ENCODE measurements at places on chromosomes 11 and 22.
A peak's percentile ranks its signal among the peaks of the same experiment; 100 is the strongest.

- no peak for DNase-seq
Measured at GRCh38 chr11:48002561-48002960, 22.2 kb downstream of the PTPRJ start.

- DNase-seq, result no peak
Measured at GRCh38 chr11:28539239-28540030, 431.2 kb downstream of the METTL15 start.

DNA sequence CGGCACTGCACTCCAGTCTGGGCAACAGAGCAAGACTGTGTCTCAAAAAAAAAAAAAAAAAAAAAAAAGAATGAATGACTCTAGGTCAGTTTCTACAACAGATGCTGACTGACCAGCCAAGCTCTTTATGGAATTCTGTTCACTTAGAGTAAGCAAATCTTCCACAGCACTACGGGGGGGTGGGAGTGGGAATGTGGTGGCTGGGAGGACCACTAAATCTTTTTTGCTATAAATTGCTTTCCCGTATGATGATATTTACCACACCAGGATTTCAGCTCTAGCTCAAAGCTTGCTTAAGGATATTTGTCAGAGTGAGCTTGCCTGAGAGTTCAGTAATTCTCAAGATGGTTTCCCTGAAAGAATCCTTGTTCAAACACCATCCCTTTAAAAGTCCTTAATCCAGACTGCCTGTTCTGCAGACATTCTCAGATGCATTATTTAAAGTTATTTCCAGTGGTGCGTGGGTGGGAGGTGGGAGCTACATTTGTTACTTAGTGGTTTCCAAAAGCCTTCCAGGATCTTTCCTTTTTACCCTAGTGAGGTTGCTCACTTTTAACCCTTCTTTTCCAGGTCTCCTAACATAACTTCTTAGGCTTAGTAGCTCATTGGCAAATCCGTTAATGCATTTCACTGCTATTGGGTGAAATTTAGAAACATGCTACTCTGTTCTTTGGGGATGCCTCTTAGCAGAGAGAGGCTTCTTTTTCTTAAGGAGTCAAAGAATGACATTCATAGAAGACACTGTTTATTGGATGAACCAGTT is 65.9 kb downstream of the UBASH3B start:
- no peak for DNase-seq

- DNase-seq, result peak; percentile 91
Measured at GRCh38 chr11:67265633-67266448, 432 bp upstream of the GRK2 start.

DNA sequence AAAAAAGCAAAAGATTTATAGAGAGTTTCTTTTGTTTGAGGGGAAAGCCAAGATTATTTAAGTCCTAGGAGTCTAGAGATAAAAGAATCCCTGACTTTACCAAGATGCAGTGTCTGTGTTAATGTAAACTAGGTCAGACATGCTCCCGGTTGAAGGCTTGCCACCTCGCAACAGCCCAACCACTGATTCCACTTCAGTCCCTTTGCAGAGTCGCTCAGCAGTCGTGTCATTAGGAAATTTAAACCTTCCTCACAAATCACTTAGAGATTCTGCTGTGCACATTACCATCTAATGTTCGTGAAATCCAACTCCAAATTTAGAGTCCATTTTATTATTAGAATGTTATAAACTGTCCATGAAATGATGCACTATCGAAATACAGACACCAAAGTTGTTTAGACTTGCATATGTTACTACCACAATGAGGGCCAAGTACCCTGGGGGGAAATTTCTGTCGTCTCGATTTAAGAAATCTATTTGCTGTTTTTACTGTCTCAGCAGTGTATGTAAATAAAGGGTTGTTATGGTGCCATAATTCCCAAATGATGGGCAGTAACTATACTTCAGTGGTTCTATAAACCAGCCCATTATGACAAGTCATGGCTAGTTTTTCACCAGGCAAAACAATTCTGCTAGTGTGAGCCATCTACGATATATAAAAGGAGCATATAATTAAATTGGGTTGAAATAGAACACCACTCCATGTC is 101.4 kb upstream of the MTNR1B start:
- no peak for DNase-seq

All from urothelium cell line (cell line).